Endodermal cell (in vitro differentiated cells): ENCODE measurements at places on chromosomes 7 and 10.

GRCh38 chr10:61662794-61663259 lies at the start of gene CABCOCO1:
Gene CABCOCO1, plus strand, starts transcription at chr10:61662929. Its CDS starts 44 bp downstream, at chr10:61662973.
- peak; percentile 93 for DNase-seq

DNA sequence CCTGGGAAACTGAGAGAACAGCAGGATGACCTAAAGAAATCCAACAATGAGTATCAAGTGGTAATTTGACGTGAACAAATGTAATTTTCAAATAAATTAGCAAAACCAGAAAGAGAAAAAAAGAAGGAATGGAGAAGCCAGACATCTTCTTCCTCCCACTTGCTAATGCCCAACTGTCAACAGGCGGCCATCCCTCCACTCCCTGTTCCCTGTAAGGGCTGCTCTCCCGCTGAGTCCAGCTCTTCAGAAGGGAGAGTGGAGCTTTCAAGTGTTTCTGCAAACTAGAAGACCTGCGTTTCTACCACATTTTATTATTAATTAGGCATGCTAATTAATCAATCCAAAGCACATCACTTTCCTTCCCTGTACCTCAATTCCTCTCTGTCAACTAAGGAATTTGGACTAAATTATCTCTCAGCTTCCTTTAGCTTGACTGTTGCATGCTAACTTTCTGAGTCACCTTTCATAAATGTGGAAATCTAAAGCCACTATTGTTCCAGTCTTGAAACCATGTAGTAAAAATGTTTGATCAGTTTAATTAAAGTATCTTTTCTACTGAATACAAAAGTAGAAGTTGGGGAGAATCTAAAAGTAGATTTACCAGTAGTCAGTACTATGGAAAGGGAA lies 48.4 kb upstream of the CUL1 start:
- DNase-seq = no peak

- DNase-seq = no peak
These were observed 64.0 kb downstream of the INPP5A start for GRCh38 chr10:132601567-132601966.

GRCh38 chr10:126022841-126023240 lies 126.5 kb downstream of the FANK1 start:
- DNase-seq = no peak

DNA sequence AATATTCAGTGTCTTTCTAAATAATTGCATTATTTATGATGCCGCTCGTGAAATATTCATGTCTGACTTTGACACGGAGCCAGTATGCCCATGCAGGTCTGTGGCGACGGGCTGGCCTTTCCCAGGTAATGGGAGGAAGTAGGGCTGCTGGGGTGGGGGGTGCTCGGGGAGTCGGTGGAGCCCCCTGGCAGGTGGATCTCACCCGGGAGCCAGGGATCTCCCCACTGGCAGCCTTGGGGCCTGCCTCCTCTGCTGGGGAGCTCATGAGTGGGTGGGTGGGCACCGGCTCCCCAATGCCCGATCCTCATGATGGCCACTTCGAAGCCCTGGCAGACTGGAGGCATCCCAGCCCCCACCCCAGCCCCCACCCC lies 52.8 kb downstream of the PWWP2B start:
- no peak for DNase-seq

- no peak for DNase-seq
These were observed 675.1 kb upstream of the PCDH15 start for GRCh38 chr10:55476129-55476528.
